ENCODE measurements at places on chromosomes 5 and 9. TPM values are rescaled to one million over a fixed set of nuclear protein-coding genes. Genes with fewer than 3 reads are reported as not detected.

DNA sequence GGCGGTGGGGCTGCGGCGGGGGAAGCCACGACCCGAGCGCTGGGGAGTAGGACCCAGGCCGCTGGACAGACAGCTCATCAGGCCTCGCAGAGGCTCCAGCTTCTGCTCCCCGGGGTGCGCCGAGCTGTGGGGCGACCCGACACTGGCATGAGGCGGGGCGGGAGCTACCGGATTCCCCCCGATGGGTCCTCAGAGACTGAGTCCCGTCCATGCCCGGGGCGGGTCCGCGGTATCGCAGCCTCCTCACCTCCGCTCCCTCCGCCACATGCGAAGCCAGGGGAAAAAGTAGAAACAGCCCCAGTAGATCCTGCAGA is 2.6 kb upstream of the CCL27 start:
- peak; percentile 30 for ATAC-seq

DNA sequence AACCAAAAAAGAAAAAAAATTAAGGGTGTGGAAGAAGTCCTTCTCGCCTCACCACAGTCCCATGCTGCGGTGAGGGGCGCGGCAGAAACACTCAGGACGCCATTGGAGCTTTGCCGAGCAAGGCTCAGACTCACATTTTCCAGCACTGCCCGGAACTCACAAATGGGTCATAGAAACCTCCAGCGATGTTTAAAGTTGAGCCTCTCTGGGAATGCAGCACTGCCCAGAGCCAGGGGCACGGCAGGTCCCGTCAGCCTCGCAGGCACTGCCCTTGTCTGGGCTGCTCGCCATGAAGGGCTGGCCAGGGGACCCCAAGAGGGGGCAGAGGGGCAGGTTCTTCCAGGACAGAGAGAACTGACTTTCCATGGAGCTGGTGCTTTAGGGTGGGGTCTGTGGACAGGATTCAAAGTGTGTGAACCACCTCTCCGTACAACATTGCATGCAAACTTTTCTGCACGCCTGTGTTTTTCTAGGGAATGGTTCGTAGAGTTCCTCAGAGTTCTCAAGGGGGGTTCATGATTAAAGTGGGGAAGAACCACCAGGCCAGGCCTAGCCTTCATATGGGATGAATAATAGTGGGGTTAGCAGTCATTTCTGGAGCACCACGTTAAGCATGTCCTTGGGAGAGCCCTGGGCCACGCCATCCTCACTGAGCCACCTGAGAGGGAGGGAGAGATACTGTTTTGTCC is 38.4 kb downstream of the PRRX2 start:
- ATAC-seq = no peak

- ATAC-seq = peak; percentile 100
These were observed 45.9 kb upstream of the PJA2 start for GRCh38 chr5:109455598-109456096.

GRCh38 chr5:127870914-127871313 is 167.7 kb downstream of the CCDC192 start:
- ATAC-seq = no peak

DNA sequence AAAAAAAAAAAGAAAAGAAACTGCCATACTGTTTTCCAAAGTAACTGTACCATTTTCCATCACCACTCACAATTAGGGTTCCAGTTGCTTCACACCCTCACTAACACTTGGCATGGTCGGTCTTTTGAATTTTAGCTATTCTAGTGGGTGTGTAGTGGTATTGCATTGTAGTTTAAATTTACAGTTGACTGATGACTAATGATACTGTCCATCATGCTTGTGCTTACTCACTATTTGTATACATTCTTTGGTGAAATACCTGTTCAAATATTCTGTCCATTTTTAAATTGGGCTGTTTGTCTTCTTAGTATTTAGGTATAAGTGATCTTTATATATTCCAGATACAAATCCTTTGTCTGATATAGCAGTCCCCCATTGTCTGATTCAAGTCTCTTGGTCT is 36.2 kb upstream of the ZNF169 start:
- ATAC-seq = no peak

The NR4A3 gene
- 42.0 TPM for total RNA-seq

DNA sequence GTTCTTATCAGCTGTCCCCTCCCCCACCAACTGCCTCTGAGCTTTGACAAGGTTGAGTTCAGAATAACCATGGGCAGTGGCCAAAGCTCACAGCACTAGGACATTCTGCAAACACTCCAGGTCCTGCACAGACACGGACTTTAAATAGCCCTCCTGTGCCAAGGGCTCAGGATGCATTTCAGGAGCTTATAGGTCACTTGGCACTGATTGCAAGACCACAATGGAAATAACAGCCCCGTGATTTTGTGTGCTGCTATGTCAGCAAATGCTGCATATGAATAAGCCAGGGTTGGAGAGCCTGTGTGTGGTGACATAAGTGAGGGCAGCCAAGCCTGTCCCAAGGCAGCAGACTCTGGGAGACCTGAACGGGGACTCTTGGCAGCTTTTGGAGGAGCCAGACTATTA is 150.7 kb downstream of the DMRT2 start:
- ATAC-seq = no peak

GRCh38 chr9:112838342-112838741 is 52.3 kb downstream of the SLC46A2 start:
- ATAC-seq = no peak

The PCDHA1 gene
- total RNA-seq = not detected

DNA sequence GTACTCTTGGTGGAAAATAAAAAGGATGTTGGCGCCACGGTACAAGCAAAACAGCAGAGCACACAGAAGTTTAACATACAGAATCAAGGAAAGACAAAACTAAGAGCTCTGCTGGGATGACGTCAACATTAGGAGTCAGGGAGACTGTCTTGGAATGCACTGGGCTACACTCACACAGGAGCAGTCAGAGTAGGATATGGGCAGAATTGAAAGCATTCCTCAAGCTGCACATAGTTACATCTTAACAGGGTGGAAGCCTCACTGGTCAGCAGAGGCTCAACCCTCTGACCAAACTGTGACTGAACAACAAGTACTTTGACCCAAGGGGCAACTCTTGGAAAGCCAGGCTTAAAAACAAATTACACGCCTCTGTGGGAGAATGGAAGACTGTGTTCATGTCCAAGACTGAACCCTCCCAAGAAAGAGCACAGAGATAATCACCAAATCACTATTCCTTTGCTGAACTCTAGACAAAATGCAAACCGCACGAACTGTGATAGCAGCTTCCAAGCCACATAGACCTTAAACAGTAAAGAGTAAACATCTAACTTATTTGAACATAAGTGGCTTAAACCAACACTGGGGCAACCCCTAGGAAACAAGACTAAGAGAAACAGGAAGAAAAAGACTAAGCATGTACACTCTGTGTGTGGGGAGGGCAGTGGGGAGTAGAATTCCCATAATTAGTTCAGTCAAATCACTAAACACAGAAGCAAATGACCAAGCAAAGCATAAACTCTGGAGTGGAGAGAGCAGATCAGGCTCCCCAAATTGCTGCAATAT is 772.7 kb downstream of the PRELID2 start:
- ATAC-seq = no peak

DNA sequence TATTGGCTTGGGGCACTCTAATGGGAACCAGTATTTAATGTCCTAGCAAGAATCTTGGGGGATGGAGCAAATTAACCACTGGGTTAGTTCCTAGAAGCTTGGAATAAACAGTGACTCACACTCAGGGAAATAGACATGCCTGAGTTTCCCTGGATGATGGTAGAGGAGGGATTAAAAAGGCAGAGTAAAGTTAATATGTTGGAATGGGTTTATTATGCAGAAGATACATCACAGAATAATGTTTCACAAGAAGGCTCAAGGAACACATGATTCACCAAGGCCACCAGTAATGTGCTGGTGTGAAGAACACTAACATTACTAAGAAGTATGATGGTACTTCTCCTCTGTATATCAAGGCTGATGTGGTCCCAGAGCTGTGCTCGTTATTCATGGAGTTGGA is 752.9 kb upstream of the SEMA6A start:
- no peak for ATAC-seq

The GPR150 gene
- 0.61 TPM for total RNA-seq

DNA sequence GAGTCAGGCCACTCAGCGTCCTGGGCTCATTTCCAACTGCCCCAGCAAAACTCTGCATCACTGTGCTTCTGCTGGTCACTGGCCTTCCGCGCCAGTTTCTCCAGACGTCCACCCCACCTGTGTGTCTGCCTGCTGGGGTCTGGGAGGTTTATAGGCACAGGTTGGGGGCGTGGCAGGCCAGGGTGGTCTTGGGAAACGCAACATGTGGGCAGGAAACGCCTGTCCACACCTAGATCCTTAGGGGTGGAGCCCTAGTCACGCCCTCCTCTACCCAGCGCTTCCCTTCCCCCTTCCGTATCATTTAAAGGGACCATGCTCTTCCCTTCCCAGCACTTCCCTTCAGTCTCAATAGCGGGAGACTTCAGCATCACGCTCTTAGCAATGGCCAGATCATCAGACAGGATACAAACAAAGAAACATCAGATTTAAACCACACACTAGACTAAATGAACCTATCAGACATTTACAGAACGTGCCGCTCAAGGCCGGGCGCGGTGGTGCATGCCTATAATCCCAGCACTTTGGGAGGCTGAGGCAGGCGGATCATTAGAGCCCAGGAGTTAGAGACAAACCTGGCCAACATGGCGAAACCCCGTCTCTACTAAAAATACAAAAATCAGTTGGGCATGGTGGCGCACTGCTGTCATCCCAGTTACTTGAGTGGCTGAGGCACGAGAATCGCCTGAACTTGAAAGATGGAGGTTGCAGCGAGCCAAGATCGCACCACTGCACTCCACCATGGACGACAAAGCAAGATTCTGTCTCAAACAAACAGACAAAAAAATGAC is 11.8 kb upstream of the BTNL9 start:
- ATAC-seq = no peak

DNA sequence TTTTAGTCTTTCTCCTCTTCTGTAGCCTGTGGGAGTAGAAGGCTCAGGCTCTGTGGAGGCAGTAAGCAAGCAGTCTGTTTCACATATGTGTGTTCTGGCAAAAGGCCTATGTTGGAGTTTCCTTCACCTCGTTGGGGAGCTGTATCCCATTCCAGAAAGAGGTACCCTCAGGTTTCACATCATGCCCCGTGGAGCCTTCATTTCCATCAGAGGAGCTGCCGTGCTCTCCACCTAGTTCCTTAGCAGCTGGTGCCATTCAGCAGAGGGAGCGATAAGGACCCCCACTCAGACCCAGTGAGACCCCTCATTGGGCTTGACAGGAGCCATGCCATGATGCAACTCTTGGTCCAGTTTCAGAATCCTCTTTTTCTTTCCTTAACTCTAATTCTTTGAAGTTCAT is 50.6 kb upstream of the ANGPTL2 start:
- ATAC-seq = no peak

The HTR1A gene
- not detected for total RNA-seq

GRCh38 chr5:124671193-124671592 is 75.2 kb downstream of the ZNF608 start:
- ATAC-seq = no peak

DNA sequence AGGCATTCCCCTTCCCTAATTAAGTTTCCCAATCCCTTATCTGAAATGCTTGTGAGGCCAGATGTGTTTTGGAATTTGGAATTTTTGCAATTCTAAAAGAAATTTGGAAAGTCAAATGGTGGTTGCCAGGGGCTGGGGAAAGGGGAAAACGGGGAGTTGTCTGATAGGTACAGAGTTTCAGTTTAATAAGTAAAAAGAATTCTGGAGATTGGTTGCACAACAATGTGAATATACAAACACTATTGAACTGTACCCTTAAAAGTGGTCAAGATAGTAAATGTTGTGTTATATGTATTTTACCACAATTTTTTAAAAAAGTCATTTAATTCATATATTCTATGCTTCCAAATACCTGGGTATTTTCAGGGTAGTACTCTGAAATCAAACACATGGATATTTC is 154.5 kb downstream of the ADAMTS12 start:
- no peak for ATAC-seq

DNA sequence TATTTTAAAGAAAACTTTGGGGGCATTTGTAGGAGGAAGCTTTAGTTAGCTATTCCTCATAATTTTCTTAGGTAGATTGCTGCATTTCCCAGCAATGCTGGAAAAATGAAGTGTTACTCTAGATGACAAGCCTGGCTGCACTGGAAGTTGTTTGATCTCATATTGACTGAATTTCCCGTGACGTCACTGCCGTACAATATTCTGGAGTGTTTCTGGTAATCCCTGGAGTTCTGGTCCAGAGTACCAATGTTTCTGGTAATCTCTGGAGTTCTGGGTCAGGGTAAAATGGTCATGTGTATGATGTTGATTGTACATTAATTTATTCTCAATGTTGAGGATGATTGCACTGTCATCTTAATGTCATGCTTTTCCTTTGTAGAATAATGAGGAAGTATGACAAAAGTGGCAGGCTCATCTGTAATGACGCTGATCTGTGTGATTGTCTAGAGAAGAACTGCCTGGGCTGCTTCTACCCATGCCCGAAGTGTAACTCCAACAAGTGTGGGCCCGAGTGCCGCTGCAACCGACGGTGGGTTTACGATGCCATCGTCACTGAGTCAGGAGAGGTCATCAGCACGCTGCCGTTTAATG is 26.2 kb downstream of the ARL14EPL start:
- no peak for ATAC-seq

The ORM1 gene
- not detected for total RNA-seq

The FOXD4L6 gene
- total RNA-seq = not detected

DNA sequence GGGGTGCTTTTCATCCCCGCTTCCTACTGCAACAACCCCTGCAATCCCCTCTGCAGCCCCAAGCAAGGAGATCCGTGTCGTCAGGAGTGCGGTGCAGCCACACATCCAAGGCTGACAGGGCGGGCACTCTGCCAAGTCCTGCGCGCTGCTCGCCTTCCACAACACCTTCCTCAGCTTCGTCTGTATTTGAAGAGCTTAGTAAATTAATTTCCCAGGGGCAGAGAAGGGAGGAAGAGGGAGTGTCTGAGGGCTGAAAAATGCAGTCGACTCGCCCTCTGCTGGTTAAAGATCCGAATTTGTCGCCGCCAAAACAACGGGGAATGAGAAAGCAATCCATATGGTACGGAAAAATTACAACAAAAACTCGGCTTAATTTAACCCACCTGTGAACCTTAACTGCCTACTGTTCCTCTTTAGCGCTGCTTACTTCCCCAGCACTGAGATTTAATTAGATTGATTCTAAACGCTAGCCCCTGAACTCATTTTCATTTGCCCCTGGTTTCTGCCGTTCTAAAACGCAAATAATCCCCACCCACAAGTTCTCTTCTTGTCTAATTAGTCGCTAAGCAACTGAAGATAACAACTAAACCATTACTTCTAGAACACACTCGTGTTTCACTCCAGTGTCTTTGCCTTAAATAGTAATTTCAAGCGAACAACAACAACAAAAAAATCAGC is 10.9 kb upstream of the PCDHB1 start:
- ATAC-seq = no peak

- no peak for ATAC-seq
These were observed 79.9 kb downstream of the SVEP1 start for GRCh38 chr9:110499608-110500007.

The C9orf153 gene
- 1.0 TPM for total RNA-seq

DNA sequence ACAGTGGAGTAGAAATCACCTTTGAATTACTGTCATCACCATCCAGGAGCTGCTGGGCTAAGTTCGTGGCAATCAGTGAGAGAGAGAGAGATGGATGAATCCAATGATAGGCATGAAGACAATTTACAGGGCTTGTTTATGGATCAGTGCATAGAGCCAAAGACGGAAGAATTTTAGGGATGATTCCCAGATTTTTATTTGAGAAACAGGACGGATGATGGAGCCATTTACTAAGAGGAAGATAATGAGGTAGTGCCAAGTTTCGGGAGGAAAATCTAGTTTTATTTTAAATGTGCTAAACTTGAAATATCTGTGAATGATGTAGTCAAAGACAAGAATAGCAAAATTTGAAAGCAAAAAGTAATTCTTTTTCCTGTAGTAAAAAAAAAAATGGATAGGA is 394.2 kb upstream of the PAPPA start:
- no peak for ATAC-seq
